Central memory CD8-positive, alpha-beta T cell (primary cell): ENCODE measurements at places on chromosomes 11 and 22.

DNA sequence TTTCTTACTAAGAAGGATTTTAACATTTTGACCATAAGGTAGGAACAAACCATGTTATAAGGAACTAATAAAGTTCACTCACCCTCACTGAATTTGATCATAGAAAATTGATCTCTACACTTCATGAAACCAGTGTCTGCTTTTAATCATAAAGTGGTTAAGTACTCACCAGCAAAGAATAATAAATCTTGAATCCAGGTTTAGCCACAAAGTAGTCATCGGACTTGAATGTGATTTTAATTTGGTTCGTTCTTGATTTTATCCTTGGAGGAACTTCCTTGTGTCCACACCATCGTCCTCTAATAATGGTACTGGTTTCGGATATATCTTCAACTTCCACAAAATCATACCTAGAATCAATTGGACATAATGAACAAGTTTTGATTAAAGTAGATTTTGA lies 40.5 kb upstream of the DDI1 start:
- DNase-seq, result no peak

GRCh38 chr11:65503949-65504673 lies 5.3 kb downstream of the MALAT1 start:
- DNase-seq, result no peak

- DNase-seq, result no peak
Measured at GRCh38 chr22:49365910-49366309, 461.8 kb downstream of the BRD1 start.

GRCh38 chr11:118046051-118046963 lies 30.6 kb upstream of the TMPRSS4 start:
- DNase-seq, result no peak
